Activated CD4-positive, alpha-beta memory T cell treated with anti-CD3 and anti-CD28 coated beads, Interleukin-2, amount 10 ng/mL, durations not matched to agents 7 days and 5 days (primary cell): ENCODE measurements at places on chromosomes 7 and 10. TPM values are rescaled to one million over a fixed set of nuclear protein-coding genes. Genes with fewer than 3 reads are reported as not detected.

The KLLN gene
- total RNA-seq = 0.95 TPM

The MRPS16 gene
- total RNA-seq = 77.5 TPM

The KCNH2 gene
- 0.15 TPM for total RNA-seq

The LUC7L2 gene
- 106 TPM for total RNA-seq

The NUTM2E gene
- total RNA-seq = 0.18 TPM

The CTAGE4 gene
- total RNA-seq = 3.4 TPM

The SLC13A1 gene
- not detected for total RNA-seq

The ZNF467 gene
- total RNA-seq = 0.25 TPM

The CAV2 gene
- total RNA-seq = not detected

The NAT16 gene
- not detected for total RNA-seq

The FBXO24 gene
- 2.7 TPM for total RNA-seq

The GDF2 gene
- not detected for total RNA-seq

The RGS10 gene
- total RNA-seq = 137 TPM

The HABP2 gene
- not detected for total RNA-seq

The AKR1B15 gene
- not detected for total RNA-seq

The RNF148 gene
- total RNA-seq = not detected

The TRIL gene
- 0.10 TPM for total RNA-seq

The PPA1 gene
- total RNA-seq = 158 TPM

The LRRC4 gene
- not detected for total RNA-seq

The EN2 gene
- total RNA-seq = not detected

The DOCK4 gene
- 0.50 TPM for total RNA-seq

The IRF5 gene
- total RNA-seq = 25.5 TPM

The INA gene
- total RNA-seq = 0.13 TPM

The ARPC1A gene
- 63.8 TPM for total RNA-seq

The DYDC2 gene
- total RNA-seq = not detected

The LRRD1 gene
- total RNA-seq = not detected

The TCF7L2 gene
- total RNA-seq = 0.60 TPM

The DRGX gene
- not detected for total RNA-seq

The SLC16A12 gene
- not detected for total RNA-seq

The SPDYE2 gene
- total RNA-seq = 0.15 TPM

The ADCYAP1R1 gene
- total RNA-seq = not detected

The SVIL gene
- 10.3 TPM for total RNA-seq

The LAMTOR4 gene
- 167 TPM for total RNA-seq

The ECHS1 gene
- 31.3 TPM for total RNA-seq

The SUGCT gene
- total RNA-seq = not detected

The MEOX2 gene
- not detected for total RNA-seq

The IFIT1B gene
- total RNA-seq = 0.15 TPM

The HECW1 gene
- not detected for total RNA-seq

The UCN3 gene
- total RNA-seq = not detected

The MYL10 gene
- not detected for total RNA-seq

The SPAG6 gene
- total RNA-seq = 1.2 TPM

The SAP25 gene
- total RNA-seq = 30.0 TPM

The GNG11 gene
- not detected for total RNA-seq

The PLXDC2 gene
- total RNA-seq = not detected

The RPEL1 gene
- not detected for total RNA-seq

The MXI1 gene
- 75.4 TPM for total RNA-seq

The INSIG1 gene
- total RNA-seq = 276 TPM

The GNAI1 gene
- not detected for total RNA-seq

The ADRB1 gene
- total RNA-seq = 0.20 TPM

The HOXA7 gene
- not detected for total RNA-seq

The UPK3B gene
- 0.83 TPM for total RNA-seq
